ENCODE measurements at places on chromosomes 11 and 22.

DNA sequence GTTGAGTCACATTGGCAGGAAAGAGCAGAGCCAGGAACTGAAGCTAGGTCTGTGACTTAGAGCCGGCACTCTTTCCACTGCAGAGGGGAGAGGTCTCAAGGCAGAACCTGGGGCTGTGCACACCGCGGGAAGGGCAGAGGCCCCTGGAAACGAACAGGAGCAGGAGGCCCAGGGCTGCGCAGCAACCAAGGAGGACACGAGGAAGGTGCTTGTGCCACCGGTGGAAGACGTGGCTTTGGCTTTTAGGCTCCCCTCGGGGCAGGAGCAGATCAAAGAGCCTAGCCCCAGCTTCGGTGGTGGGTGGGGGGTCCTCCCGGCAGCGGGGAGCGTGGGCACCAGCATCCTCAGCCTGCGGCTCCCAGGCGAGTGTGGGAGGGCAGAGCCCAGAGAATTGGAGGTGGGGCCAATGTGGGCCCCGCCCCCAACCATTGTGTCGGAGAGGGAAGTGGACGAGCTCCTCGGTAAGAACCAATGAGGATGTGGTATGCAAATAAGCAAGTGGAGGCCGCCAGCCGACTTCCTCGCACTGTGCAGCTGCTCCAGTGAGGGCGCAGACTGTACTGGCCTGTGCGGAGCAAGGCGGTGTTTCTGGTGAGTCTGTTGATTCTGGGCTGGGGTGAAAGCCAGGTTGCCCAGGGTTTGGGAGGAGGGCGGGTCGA lies at the start of gene CCDC116:
Gene CCDC116, plus strand, starts transcription at position 524 of the 659 bp plus-strand sequence. CDS start 422 bp downstream, outside the sequence.
- no peak for DNase-seq

- no peak for DNase-seq
Measured at GRCh38 chr11:47791774-47792430, 24.8 kb upstream of the FNBP4 start.

DNA sequence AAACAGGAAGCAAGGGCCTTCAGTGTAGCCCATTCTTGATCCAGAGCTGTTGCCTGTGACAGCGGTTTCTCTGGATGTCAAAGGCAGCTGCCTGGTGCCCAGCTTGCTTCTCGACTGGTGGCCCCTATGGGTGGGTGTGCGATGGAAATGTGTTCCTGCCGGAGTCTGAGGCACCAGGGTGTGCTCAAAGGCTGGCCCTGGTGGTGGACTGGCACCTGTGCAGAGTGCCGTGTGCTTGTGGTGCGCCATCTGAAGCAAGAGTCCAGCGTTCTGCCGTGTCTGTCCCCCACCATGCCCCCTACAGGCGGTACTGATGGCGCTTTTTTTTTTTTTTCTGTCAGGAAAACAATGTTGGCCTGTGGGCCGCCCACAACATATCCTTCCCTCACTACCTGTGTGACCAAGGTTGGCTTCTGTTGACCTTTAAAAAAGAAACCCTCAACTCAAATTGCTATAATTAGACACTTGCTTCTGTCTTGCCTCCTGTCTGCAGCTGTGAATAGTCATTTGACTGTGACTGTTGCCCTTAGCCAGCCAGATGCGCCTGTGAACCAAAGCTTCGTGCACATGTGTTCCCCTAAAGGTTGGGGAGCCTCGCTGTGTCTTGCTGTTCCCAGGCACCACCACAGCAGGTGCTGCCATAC lies 4.7 kb upstream of the RANBP1 start:
- no peak for DNase-seq

DNA sequence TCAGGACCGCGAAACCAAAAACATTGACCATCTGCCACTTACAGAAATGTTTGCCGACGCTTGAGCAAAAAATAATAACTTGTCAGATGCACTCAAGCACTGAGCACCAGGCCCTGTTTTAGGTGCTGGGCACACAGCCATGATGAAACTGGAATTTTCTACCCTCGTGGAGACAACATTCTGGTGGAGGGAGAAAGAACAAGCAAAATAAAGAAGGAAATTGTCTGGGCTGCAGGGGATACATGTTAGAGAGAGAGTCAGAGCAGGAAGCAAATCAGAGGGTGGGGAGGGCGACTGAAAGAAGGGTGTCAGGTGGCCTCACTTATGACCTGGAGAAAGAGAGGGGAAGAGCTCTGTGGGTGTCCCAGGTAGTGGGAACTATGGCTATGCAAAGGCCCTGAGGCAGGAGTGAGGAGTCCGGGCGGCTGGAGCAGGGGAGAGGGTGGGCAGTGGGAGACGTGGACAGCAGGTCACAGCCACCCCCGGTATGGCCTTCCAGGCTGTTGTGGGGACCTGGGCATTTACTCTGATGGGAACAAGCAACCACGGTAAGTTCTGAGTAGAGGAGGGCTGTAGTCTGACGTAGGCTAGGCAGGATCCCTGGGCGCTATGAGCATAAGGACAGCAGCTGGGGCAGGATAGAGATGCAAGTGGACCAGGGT lies 78.8 kb downstream of the MYEOV start:
- no peak for DNase-seq

DNA sequence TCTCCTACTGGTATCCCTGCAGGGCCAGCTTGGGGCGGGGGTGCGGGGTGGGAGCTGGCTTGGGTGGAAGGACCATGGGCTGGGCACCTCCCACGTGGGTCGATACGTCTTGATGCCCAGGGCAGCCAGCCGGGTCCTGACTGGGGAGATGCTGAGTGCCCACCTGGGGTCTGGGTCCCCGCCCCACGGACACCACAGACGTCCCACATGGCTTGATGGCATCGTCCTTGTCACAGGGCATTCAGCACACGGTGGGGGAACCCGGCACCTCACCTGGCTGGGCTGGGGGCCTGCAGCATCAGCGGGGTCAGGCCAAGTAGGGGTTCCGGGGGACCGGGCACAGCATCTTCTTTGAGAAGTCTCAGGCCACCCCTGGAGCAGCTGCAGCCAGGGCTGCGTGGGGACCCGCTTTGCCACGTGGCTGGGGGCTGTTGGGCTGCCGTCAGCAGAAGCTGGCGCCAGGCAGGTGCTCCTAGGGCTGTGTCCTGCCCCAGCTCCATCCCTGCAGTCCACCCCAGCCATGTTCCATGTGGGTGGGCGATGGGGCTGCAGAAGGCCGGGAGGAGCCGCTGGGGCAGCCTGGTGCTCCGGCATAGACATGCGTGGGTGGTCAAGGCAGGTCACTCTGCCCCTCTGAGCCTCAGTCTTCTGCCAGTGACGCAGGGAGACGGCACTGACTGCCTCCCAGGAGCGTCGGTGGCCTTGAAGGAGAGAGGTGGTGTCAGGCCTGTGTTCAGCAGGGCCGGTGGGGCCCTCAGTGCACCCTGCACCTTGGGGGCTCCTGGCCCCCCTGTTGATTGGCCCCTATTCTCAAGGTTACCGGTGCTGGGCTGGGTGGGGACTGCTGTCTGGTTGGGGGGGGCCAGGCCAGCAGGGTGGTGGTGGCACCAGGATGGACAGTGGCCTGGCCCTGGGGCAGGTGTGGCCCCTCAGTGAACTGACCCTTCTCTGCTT lies 8.4 kb downstream of the SELENOO start:
- no peak for DNase-seq

All from fibroblast of skin of abdomen (primary cell).